ENCODE measurements at places on chromosomes 6 and 20.

GRCh38 chr20:1880529-1881239 is 14.5 kb upstream of the SIRPA start:
- no peak for DNase-seq

GRCh38 chr20:18774207-18774606 is 39.4 kb upstream of the SCP2D1 start:
- no peak for DNase-seq

DNA sequence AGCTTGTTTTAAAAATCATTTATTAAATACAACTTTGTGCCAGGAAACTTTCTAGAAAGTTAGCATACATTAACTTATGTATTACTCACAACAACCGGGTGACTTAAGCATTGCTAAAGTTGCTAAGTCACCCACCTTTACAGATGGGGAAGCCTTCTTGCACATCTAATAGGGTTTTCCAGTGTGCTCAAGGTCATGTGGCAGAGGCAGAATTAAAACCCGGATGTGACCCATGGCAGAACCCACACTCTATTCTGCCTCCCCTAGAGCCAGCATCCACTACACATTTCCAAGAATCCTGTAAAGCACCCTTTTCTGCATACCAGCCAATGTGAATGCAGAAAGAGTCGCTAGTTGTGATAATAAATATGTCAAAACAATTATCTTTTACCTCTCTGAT is 13.4 kb downstream of the LINC00237 start:
- DNase-seq = no peak

DNA sequence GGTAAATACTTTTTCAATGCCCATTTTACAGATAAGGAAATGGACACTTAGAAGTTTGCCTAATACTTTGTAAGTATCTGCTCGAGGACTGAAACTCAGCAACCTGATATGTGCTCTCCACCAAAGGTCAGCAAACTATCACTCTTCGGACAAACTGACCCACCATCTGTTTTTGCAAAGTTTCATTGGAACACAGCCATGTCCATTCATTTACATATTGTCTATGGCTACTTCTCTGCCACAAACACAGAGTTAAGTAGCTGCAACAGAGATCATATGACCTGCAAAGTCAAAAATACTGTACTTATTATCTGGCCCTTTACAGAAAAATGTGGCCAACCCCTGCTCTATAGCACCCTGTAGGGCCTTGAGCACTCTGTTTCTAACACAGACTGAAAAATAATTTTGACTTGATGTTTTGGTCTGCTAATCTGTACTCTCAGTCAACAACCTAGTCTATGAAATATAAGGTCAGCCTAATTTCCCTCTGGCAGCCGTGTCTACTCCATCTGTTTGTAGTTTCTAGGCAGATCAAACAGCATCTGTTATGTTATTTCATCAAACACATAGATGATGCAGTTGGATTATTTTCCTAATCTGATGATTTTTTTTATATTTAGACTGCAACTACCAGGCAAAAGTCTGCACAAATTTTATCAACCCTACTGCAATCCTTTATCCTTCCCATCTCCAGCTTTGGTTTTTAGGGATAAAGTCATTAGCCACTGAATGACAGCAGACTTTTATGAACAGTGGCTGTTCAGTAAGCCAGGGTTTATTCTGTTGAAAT is 41.4 kb upstream of the BEND6 start:
- DNase-seq = no peak

DNA sequence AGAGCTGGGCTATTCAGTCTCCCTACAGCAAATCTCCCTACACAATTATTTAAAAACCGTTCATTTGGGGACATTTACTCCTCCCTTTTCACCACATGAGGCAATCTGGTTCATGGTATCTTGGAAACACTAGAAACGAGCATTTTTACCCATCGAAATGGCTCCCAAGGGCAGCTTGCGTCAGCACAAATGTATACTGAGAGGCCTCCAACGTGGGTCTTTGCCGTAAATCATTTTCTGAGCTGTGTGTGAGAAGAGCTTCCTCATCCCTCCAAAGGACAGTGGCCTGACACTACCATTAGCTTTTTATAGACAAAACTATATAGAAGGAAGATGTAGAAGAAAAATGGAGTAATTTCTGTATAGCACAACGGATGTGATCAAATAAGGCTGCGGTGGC is 30.0 kb upstream of the PXDC1 start:
- DNase-seq = no peak

DNA sequence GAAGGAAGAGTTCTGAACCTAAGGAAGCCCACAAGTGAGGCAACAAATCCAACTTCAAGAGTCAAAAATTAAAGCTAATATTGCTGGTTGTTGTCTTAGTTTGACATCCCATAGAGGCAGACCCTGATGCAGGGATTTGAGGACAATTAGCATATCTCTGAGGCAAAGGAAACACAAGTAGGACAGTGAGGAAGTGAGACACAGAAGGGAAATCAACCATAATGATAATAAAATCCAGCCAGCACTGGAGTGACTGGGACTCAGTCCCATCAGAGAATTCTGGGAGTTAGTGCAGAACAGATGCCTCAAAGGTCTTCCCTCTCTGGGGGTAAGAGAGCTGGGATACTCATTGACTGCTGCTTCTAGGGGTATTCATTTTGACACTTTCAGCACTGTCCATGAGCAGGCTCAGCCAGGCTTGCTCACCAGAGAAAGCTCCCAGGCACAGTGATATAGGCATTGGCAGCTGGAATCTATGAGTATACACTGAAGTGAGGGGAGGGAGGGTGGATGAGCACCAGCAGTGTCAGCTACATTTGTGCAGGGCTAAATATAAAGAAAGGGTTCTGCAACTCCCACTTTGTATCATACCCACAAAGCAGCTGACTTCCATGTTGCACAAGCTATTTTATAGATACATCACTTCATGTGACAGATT is 43.4 kb upstream of the SPTLC3 start:
- no peak for DNase-seq

DNA sequence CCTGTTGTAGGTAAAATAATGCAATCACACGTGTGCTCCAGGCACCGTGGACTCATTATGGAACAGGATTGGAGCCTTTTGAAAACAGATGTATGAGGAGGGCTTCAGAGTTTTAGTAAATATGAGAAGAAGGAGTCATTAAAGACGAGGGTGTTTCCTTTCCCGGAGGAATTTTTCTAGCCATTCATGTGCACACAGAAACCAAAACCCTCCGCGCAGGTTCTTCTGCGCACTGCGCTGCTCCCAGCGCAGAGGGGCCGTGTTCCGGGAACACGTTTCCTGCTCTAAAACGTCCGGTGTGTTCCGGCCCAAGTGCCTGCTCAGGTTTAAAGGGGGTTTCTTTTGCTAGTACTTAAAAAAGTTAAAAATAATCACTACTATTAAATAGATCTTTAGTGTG is 11.6 kb downstream of the GPR31 start:
- DNase-seq = no peak

GRCh38 chr6:33975661-33976436 is 170.0 kb downstream of the GRM4 start:
- no peak for DNase-seq

GRCh38 chr20:58692579-58693225 is at the start of gene NPEPL1:
NPEPL1 (plus strand) TSS chr20:58692800; CDS start chr20:58692901, 101 bp downstream.
- DNase-seq = peak; percentile 83

GRCh38 chr6:54037277-54037779 is 73.9 kb upstream of the MLIP start:
- DNase-seq = no peak

DNA sequence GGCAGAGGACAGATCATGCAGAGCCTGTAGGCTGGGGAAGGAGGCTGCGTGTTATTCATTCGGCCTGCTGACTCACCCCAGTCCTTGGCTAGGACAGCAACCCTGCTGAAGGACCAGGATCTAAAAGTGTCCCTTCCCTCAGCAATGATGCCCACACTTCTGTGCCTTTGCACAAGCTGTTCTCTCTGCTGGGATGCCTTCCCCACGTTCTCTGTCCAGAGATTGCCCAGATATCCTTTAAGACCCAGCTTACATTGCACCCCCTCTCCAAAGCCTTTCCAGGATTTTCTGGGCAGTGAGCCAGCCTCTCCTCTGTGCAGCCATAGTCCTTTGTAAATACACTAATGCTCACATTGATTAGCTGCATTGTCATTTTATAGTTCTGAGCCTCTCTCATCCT is 99.3 kb upstream of the CHD6 start:
- no peak for DNase-seq

- DNase-seq = peak; percentile 49
Measured at GRCh38 chr6:89895276-89895874, 1.1 kb downstream of the GJA10 start.

DNA sequence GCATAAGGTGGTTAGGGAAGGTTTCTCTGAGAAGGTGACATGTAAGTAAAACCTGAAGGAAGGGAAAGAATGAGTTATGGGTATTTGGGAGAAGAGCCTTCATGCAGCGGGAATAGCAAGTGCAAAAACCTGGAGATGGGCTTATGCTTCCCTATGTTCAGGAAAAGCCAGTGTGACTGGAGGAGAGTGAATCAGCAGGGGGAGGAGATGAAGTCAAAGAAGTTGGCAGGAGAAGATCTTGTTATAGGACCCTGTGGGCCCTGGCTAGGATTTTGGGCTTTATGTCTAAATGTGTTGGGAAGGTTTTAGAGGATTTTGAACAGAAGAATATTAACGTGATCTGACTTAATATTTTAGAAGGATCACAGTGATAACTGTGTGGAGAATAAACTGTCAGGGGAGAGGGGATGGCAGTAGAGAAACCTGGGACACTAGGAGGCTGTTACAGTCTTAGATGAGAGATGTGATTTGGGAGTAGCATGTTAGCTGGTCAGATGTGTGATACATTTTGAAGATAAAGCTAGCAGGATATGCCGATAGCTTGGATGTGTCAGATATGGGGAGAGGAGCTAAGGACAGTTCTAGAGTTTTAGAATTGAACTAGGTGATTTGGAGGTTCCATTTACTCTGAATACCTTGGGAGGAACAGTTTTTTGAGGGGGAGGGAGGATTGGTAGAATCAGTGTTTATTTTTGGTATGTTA is 41.0 kb downstream of the PHF3 start:
- no peak for DNase-seq

GRCh38 chr6:111992851-111993250 is 61.1 kb upstream of the CCN6 start:
- DNase-seq = peak; percentile 25

GRCh38 chr6:168397012-168397411 is 44.0 kb upstream of the SMOC2 start:
- DNase-seq = no peak

DNA sequence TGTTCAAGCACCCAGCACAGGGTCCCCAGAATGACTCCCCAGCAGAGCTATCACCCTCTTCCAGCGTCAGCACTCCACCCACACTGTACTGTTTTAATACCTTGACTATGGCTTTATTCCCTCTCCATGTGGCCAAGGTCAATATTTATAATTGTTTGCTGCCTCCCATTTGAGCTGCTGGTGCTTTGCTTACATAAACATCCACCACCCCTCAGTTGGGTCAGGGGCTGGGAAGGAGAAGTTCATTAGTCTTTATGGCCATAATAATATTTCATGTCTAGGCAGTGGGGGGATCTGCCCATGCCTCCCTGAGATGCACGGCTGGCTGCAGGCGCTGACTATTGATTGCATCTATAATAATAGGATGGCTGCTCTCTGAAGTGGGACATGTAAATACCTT is 41.8 kb upstream of the SAYSD1 start:
- no peak for DNase-seq

GRCh38 chr20:63015662-63016361 is 9.0 kb upstream of the BHLHE23 start:
- DNase-seq = no peak

DNA sequence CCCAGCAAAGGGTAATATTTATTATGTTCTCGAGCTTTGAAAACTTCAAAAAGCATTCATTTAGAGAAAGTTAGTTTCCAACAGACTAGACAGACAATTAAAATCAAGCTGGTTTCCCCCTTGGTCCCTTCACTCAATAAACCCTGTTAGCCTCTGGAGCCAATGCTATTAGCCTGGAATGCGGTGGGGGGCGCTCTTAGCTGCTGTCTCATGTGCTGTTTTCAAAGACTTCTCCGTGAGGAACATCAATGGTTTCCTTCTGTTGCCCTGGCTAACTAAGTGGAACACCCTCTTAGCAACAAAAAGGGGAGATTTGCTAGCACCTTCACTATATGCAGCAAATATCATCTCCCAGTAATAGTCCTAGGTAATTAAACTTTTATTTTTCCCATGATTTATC is 86.4 kb downstream of the LY86 start:
- no peak for DNase-seq

GRCh38 chr6:23522792-23523547 is 603.0 kb upstream of the NRSN1 start:
- DNase-seq = no peak

GRCh38 chr20:25459916-25460535 is 52.6 kb downstream of the GINS1 start:
- DNase-seq = no peak

- no peak for DNase-seq
Measured at GRCh38 chr20:9531581-9531980, 17.2 kb downstream of the LAMP5 start.

DNA sequence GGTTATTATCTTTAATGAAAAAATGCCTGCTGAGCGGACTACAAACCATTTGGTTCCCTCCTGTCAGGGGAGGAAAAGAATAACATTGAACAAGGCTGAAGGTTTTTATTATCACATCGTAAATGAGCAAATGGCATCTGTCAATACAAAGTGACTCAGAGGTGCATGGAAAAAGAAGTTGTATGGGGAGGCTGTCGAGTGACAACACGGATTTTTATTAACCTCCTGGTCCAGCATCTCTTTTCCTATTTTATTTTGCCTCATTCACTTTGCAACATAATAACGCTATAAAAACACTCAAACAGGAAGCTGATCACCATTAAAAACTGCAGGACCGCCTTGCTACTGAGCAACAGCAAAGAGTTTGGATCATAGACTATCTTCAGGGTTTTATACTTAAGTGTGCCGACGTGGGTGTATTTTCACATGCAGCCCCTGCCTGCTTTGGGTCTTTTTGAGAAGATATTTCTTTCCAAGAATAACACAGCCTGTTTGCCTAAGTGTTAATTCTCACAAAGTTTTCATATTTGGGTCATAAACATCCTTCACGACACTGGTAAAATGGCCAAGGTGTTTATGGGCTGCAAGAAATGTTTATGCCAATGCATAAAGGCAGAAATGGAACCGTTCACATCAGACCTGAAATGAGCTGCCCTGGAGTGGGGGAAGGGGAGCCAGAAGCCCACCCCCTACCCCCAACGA is 132.1 kb upstream of the SALL4 start:
- no peak for DNase-seq

DNA sequence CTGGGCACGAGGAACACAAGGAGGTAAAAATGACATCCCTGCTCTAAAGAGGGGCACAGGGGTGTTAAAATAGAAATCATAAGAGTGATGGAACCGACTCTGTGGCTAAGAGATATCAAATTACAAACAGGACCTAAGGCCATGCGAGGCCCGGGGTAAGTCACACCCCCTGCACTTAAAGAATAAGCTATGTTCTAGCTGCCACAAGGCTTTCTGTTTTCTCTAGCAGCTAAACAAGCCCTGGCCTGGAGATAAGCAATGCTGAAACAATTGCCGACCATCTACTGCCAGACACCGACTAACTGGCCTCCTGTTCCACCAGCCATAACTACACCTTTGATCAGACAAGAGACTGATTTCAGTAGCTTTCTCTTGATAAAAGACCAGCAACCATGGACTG is 32.4 kb downstream of the MDGA1 start:
- DNase-seq = no peak

GRCh38 chr6:42047213-42047590 is 3.1 kb upstream of the TAF8 start:
- DNase-seq = no peak

All from common myeloid progenitor, CD34-positive (primary cell).